ENCODE measurements at places on chromosomes 12 and 14.
A peak's percentile ranks its signal among the peaks of the same experiment; 100 is the strongest.

DNA sequence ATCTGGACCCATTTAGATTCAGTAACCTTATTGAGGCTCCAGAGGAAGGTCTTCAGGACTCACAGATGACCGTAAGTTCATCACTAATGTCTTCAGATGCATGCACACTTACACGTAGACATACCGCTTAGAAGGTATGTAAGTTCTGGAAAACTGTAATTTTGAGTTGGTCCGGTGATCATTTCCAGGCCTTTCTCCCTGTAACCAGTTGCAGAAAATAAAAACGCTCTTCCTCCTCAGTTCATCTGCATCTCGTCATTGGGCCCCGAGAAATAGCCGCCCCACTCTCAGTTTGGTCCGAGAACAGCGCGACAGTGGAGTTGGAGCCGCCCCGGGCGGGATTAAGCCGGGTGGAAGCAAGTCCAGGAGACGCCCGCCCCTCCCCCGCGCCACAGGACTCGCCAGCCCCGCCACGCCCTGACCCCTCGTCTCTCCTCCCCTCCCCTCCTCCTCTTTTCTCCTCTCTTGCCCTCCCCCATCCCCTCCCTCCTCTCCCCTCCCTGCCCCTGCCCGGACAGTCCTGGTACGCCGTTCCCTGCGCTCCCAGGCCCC is 83.7 kb downstream of the TNFAIP2 start:
- DNase-seq: no peak

- DNase-seq: no peak
Measured at GRCh38 chr14:53409969-53410368, 256.8 kb upstream of the DDHD1 start.

DNA sequence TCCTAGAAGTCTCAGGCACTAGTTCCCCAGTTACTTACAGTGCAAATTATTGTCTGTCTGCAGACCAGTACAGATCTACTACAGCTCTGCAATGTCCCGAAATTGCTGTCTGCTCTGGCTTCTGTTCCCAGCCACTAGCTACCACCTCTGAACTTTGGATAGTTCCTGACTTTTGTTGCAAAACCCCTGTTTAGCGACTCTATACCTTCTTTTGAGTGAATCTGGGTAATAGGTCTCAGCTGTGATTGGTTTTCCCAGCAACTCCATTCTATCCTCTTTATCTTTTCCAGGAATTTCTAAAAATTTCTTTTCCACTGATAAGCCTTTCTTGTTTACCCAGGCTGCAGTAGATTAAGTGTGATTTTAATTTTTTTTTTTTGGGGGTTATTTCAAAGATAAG is 16.8 kb downstream of the KCNJ8 start:
- DNase-seq: no peak

DNA sequence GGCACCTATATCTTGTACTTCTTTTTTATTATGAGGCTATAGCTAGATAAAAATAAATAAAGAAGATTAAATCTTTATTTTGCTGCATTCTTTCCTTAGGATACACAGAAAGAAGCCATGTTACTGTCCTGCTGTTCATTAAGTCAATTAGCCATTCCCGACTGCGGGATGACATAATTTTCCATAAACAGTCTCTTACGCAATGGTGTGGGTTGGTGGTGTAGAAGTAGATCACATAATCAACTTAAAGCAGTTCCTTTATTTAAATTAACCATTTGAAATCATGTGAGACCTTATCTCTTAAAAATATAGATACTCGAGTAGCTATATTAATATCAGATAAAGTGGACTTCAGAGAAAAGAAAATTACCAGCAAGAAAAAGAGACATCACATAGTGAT is 40.2 kb downstream of the TAOK3 start:
- peak; percentile 67 for DNase-seq

DNA sequence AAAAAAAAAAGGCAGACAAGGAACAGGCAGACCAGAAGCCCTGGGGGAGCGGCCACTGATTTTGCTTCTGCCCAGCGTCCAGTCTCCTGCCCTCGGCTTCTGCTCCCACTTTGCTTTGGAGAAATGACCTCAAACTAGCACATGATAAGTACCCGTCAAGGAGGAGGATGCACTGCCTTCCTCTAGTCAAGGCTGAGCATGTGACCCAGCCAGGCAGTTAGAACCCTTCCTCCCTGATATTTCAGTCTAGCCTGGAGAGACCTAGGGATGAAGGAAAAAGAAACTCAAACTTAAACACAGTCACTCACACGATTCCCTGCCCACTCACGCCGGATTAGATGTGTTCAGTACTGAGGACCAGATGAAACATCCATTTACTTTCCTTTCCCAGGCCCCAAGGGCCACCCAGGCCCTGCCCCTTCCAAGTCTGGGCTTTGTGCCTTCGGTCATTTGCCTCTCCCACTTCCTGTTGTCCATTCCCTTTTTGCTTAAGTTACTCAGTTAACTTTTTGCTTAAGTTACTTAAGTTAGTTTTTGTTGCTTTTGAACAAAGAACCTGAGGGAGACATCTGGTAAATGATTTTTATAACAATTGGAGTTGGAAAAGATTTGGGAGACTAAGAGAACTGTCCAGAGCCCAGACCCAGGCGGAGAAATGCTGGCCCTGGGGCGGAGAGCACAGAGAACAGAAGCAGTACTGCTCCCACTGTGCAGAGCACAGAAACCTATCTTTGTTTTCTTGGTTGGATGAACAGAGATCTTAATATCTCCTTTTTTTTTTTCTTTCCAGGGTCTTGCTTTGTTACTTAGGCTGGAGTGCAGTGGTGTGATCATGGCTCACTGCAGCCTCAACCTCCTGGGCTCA is 23.0 kb upstream of the TTC7B start:
- no peak for DNase-seq

DNA sequence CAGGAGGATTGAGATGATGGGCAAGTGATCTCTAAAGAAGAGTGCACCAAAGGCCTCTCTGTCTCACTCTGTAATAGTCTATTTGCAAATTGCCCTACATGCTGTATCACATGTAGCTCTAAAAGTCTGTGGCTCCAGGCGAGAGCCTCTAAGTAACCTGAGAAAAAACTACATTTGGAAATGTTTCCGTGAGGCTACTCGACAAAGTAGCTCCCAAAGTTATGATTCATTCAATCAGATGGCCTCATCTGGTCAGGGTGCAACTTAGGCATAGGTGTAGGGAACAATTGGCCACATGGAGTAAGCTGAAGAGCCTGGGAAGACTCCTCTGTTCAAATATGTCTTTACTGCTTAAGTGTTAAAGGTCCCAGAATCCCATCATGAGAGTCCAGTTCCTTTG is 155.4 kb upstream of the PLEKHG7 start:
- no peak for DNase-seq

- peak; percentile 7 for DNase-seq
Measured at GRCh38 chr12:69008520-69008919, 75.5 kb upstream of the CPM start.

GRCh38 chr14:34241185-34241711 is 220.8 kb downstream of the SPTSSA start:
- no peak for DNase-seq

DNA sequence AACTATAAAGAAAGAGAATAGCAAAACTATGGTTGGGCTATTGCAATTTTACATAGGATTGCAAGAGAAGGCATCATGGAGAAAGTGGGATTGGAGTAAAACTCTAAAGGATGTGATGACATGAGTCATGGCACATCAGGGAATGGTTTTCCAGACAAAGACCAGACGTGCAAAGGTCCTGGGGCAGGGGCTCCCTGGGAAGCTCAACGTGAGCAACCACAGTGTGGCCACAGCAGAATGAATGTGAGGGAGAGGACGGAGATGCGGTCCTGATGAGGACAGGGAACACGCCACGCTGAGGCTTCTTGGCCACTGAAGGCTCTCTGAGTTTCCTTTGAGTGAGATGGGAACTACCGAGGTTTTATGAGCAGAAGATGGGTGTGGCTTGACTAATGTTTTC is 38.2 kb downstream of the FZD10 start:
- no peak for DNase-seq

- DNase-seq: no peak
Measured at GRCh38 chr14:39023939-39024871, 78.8 kb downstream of the SEC23A start.

GRCh38 chr14:24959791-24960331 is 90.1 kb downstream of the STXBP6 start:
- DNase-seq: no peak

GRCh38 chr12:6335451-6336078 is 6.3 kb downstream of the TNFRSF1A start:
- peak; percentile 94 for DNase-seq

DNA sequence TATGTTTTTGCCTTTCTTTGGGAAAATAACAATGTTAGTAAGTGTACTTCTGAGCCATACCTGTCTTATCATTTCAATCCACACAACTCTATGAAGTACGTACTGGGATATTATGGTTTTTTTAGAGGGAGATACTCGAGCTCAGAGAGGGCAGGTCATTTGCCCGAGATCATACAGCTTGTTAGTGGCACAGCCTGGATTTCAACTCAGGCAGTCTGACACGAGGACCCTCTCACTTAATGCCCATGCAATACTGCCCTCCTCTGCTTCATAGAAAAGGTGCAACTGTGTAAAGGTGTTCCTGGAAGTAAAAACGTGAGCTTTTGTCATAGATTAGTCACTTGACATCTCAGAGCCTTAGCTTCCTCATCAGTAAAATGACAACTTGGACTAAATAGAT is 128.0 kb downstream of the NDUFA12 start:
- DNase-seq: peak; percentile 48

- no peak for DNase-seq
Measured at GRCh38 chr14:101623077-101623372, 61.7 kb downstream of the DIO3 start.

DNA sequence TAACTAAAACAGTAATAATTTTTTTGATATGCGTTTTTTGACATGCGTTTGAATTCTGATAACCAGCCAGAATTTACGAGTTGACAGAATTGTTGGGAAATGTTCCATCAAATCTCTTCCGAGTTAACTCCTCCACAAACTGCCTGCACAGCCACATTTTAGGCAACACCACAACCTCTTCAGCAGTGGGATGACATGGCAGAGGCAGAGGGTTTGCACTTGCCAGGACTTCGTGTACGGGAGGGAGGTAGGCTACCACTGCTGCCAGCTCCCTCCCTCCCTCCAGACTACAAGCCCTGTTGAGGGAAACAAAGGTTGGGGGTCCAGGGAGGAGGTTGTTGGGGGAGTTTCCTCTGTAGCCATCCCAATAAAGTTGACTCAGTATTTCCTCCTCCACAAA is 14.5 kb upstream of the ACTR6 start:
- DNase-seq: no peak

DNA sequence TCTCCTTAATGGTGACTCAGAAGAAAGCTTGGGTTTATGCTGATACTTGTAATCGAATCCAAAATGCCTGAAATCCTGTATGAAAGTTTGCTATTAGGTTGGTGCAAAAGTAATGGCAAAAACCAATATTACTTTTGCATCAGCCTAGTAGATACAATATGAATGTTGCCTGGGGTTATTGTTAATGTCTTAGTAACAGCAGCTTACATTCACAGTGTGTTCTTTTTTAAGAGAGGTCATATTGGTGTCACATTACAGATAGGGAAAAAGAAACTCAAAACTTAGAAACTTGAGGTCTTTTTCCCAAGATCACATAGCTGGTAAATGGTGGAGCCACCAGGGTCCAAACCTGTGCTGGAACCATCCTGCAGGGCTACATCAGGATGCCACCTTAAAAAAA is 25.2 kb downstream of the SRGAP1 start:
- DNase-seq: no peak

DNA sequence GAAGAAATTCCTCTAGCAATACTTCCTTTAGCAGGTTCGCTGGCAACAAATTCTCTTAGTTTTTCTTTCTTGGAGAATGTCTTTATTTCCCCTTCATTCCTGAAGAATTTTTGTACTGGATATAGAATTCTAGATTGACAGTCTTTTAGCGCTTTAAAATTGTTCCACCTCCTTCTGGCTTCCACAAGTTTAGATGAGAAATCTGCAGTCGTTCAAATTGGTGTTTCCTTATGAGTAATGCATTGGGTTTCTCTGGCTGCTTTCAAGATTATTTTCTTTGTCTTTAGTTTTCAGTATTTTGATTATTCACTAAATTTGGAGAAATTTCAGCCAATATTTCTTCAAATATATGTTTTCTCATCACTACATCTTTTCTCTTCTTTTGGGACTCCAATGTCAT is 33.3 kb upstream of the FGF6 start:
- DNase-seq: no peak

DNA sequence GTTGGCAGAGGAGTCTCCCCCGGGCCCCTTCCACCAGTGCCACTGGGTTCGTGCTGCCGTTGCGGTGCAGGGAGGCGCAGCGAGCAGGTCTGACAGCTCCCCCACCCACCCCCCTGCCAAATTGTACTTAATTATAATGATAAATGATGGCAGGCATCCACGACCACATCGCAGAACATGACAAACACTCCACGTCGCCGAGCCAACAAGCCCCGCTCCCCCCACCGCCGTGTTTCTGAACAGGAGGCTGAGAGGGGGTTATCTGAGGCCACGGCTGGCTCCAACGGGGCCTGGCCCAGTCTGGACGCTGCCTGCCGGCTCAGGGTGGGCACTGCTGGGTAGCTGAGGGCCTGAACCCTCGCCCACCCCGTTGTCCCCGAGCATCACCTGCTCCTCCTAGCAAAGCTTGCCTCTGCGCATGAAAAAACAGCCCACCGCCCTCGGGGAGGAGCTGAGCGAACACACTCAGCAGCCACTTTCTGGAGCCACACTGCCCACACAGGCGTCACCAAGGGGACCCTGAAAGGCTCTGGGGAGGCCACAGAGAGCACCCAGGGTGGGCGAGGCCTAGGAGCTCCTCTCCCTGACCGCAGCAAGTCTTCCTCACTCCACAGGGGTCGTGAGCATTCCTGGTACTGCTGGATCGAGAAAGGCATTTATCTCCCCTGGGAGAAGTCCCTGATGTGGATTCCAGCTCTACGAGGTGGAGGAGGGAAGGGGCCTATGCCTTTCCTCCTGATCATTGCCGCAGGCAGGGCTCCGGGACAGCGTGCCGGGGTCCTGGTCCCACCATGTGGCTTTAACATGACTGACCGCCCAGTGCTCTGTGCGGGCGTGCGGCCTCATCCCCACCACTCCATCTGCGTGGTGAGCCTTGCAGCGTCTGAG is 35.4 kb upstream of the DIO3 start:
- no peak for DNase-seq

DNA sequence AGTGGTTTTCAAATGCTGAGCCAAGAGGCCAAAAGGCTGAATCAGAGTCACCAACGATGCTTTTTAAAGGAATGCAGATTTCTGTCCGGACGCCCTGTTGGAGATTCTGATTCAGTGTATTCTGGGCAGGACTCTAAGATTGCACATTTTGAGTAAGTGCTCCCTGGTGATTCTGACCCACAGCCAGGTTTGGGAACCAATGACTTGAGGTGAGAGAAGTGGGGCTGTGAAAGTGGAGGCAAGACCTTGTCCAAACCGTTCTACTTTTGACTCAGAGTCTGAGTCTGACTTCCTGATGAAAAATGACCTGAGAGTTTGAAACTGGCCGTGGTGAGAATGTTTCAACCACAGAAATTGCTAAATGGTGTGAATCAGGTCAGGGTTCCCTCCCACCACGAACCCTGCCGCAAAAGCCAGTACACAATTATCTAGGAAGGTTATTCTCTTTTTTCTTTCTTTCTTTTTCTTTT is 90.2 kb downstream of the NTN4 start:
- no peak for DNase-seq

- DNase-seq: no peak
Measured at GRCh38 chr12:18165422-18165871, 75.5 kb upstream of the RERGL start.

Data from common myeloid progenitor, CD34-positive (primary cell).